ENCODE measurements at places on chromosomes 1 and 21.

DNA sequence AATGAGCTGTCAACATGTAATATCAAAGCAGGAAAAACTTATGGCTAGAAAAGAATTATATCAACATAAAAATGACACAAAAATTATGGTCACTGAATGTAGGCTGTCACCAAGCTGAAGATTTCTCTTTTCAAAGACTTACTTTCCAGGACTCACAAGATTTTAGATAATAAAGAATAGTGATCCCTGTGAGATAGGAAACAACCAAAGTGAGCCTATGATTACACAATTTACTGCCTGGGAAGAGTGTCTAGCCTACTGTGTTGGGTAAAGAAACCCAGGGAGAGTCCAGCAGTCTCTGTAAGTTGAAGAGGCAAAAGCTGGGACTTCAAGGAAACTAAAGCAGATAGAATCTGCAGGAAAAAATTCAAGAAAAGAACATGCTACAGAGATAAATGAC, 20.2 kb upstream of the RGS1 start:
- DNase-seq = no peak

DNA sequence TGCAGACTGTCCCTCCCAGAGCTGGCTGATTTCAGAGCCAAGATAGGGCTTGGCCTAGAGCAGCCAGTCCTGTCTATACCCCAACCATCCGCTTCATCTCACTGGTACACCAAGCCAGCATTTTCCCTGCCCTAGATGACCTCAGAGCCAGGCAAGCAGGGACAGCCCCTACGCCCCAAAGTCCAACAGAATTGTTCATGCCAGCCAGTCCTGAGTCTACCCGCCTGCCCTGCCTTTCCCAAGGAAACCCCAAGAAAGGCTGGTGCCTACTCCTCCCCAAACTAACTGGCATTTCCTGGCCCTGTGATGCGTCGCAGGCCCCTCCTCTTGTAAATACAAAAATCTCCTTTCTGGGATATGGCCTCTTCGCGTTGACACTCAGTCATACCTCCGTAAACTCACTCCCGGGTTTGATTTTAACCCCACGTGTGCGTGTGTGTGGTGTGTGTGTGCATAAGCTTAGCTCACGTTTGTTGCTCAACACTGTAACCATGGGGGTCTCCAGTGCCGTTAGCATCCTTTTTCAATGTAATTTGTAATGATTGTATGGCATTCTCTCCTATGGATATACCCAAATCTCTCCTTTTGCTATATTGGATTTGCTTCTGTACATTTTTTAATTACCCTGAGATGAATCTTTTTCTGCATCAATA, 75.3 kb downstream of the SIK1 start:
- no peak for DNase-seq

GRCh38 chr21:34692458-34693020, 23.7 kb downstream of the CLIC6 start:
- no peak for DNase-seq

DNA sequence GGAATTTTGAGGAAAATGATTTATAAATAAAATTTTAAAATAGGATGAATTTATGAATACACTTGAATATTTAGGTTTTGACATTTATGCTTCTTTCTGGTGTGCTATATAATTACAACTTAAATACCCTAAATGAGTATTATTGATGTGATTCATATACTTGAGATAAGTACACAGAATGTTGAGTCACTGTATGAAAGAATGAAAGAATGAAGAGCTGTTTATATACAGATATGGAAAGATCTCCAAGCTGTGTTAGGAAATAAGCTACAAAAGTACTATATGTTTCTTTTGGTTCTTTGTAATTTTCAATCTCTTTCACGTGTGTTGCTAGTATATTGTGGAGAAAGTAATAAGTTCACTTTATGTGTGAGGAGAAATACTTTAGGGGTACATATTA, 147.2 kb downstream of the RASAL2 start:
- DNase-seq = no peak

DNA sequence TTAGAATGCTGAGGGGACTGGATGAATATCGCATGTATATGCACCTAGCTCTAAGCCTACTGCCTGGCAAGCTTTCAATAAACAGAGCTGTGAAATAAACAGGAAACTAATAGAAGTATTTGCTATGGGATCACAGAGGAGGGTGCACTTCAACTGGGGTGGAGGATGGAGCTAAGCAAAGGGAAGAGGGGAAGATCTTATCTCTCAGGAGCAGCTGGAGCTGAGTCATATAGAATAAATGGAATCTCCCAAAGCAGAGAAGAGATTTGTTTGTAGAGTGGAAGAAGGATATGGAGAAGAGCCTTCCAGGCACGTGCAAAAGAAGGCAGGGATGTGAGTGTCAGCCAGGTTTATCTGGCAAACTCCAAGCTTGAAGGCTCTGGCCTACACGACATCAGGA, 17.0 kb upstream of the KCNA10 start:
- DNase-seq = no peak

DNA sequence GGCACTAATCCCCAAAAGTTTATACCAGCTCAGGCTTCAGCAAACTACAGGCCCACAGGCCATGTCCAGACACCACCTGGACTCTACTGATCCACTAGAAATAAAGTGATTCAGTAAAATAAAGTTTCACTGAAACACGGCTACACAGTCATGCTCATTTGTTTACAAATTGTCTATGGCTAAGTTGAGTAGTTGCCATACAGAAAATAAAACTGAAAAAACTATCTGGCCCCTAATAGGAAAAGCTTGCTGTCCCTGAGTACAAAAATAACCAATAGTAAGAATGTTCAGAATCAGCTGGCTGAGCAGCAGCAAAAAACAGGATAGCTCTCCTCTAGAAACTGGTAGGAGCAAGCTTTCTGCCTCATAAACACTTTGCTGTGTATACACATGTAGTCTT, 221.5 kb downstream of the RERE start:
- no peak for DNase-seq

DNA sequence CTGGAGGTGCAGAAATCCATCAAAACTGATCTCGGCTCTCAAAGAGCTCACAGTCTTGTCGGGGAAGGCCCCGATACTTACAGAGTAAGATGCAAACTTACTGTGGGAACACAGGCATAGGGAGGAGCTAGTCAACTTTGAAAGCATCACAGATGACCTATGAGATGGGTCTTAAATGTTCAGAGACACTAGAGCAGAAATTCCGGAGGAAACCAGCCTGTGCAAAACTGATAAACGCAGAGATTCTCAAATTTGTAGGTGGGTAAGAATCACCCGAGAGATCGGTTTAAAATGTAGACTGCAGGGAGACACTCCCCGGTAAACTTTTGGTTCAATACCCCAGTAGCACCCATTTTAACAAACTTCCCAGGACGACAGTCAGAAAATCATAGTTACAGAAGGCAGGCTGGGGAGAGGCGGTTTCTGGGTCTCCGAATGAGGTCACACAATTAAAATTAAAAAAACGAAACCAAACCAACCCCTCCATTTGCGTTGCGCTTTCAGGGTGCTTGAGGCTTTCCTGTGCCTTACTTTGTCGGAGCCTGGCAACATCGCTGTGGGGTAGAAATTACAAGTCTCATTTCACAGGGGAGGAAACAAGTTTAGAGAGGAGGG, 755 bp upstream of the THRAP3 start:
- no peak for DNase-seq

DNA sequence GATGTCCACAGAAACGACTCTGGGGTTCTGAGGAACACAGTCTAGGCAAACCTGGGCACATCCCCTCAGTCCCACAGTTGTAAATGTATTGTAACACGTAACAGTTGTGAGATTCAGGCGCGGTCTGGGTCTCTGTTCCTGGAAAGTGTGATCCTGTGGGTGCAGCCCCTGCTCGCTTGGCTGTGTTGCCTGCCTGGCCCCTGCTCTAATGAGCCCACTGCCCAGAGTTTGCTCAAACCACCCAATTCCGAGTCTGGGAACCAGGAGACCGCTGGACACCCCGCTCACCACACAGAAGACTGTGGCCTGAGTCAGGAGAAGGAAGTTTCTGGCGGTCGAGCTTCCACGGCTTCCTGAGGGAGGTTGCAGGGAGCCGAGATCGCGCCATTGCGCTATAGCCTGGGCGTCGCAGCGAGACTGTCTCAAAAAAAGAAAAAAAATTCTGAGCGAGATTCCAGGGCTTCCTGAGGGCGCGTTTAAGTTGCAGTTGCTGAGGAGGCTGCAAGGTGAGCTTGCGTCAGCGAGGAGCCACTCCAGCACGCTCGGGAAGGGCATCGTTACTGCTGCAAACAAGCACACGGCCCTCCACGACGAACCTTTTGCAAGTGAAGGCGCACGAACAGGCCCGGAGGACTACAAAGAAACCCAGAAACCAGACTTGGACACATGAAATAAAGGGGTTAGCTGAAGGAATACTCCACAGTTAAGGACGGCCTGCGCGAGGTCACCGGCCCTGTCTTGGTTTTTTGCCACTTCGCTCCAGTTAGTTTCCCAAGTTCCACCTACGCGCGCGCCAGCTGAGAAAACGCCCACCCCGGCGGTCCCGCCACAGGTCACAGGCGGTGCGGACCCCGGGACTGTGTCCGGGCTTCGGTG, 1.1 kb downstream of the C21orf58 start:
- DNase-seq = peak; percentile 18

DNA sequence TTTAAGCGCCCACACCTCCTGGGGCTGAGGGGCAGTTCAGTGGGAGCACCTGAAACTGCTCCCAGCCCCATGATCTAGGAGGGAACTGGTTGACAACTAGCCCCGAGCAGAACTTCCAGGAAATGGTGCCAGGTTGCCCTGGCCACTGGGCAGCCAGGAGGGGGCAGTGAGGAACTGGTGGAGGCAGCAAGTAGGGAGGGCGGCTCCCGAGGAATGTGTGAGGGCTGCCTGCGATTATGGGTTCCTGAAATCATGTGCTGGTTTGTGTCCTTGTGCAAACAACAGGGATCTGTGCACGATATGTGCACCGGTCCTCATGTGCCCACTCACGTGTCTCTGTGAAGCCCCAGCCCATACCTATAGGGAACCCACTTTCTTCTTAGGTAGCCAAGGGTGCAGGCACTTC, 9.9 kb downstream of the GPR3 start:
- no peak for DNase-seq

DNA sequence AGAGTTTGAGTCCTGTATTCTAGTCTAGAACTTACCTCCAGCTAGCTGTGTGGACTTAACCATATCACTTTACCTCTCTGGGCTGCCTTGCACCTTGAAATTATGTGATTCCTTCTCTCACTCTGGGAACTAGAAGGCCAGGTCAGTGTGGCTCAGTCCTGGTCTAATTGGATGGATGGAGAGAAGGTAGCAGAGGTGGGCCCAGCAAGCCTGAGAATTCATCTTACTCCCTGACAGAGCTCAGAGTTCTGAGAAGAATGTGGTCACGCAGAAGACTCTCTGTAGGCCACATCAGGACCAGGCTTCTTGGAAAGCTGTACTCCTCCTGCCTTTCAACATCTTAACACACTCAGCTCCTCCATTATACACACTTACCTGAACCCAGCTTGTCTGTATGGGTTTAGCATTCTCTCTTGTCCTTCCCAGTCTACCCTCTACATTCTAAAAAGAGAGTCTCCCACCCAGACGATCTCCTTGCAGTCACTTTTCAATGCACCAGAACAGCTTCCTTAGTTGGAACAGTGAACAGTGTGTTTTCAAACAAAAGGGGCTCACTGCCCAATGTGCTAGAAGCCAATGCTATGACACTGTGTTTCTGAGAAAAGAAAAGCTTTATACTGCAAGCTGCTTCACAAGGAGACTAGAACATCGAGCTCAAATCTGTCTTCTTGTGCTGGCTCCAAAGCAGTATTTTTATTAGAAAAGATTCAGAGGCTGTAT, 60.5 kb downstream of the CAPN9 start:
- DNase-seq = no peak

DNA sequence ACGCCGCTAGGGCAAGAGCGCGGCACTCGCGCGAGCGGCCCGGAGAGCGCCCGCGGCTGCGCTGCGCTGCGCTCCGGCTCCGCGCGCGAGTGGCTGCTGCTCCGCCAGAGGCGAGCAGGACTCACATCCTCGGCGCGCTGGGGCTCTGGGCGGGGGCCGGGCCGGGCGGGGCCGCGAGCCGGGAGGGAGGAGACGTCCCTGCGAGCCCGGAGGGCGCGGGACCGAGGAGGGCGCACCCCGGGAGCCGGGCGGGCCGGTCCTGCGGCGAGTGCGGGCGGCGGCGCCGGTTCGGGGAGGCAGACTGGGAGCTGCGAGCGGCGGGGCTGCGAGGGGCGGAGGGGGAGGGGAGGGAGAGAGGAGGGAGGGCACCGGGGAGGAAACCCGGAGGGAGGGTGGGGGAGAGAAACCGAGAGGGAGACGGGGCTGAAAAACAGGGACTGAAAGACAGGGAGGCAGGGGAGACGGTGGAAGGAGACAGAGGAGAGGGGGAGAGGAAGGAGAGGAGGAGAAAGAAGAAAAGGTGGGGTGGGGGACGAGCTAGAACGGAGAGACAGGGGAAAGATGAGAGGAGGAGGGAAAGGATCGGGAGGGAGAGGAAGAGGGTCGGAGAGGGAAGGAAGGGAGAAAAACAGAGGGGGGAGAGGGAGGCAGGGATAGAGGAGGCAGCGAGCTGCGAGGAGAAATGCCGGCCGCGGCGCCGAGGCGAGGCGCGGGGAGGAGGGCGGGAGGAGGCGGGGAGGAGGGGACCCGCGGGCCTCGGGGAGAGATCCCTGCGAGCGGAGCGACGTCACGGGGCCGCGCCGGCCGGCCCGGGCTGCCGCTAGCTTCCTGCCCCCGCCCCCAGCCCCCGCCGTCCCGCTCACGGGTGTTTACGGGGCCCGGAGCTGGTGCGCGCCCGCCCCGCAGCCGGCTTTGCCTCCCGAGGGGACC, at the start of gene CAMK2N1:
Gene CAMK2N1, minus strand, starts transcription at position 684 of the 930 bp plus-strand sequence. CDS start 831 bp downstream, outside the sequence.
- peak; percentile 34 for DNase-seq

DNA sequence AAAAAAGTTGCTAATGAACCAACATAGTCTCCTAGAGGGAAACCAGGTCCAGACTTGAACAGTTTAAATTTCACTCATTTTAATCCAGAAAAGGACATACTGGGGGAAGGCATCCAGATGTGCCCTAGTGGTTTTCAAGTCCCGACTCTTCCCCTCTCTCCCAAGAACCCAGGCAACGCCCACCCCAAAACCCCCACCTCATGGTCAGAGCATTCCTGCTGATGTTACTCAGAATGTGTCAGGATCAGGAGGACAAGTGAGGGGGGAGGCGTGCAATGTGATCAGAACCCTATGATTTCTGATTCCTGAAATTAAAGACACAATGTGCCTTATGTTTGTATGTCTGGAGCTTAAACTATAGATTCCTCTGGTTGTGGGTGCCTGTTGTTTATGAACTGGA, 1.6 kb upstream of the CTSK start:
- no peak for DNase-seq

GRCh38 chr1:113551728-113552127, 161.4 kb downstream of the MAGI3 start:
- DNase-seq = no peak

- DNase-seq = no peak
Observed at GRCh38 chr1:3660704-3661103, 8.4 kb downstream of the TP73 start.

DNA sequence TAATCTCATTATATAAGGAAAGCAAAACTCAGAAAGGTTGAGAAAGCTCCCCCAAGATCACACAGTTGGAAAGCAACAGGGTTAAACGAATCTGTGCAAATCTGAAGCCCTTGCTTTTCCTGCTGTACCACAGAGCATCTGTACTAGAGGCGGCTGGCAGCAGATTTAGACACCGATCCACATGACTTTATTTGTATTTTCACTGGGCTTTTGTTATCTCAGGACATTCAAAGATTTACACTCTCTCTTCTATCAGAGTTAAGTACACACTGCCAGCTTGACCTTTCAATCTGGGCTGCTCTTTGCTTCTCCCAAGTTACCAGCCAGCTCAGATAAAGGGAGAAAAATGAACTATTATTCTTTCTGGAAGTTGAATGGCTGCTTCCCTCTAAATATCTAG, 146.6 kb downstream of the FAM78B start:
- DNase-seq = no peak

GRCh38 chr1:200362421-200362820, 47.4 kb downstream of the ZNF281 start:
- DNase-seq = no peak

- no peak for DNase-seq
Observed at GRCh38 chr1:156802421-156802935, 14.2 kb downstream of the SH2D2A start.

Data from stimulated activated CD8-positive, alpha-beta memory T cell treated with anti-CD3 and anti-CD28 coated beads, Interleukin-2, amount 100 ng/mL, for 48 hours (primary cell).